ENCODE measurements at places on chromosomes 3 and 15. TPM values are rescaled to one million over a fixed set of nuclear protein-coding genes. Genes with fewer than 3 reads are reported as not detected.

DNA sequence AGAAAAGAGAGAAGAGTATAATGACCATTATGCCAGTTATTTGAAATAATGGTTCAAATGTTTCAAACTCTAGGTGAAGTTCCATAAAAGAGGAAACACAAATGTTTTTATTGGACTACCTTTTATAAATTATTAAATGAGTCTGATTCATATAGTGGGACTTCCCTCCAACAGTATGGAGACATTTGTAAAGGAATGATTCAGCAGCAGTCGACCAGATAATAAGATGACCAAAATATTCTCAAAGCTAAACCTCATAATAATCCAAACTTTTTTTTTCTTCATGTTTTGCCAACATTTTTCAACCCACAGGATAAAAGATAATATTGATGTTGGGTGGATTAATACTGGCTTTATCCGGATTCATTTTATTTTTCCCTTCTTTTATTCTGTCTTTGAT lies 18.8 kb downstream of the TIPARP start:
- peaks cover 17% of the 10 kb centered on the region for H3K36me3 ChIP-seq
- no peak for DNase-seq
- H3K27ac ChIP-seq: no peak overlapping the region
- H3K4me1 ChIP-seq: no peaks in the 10 kb centered on the region
- no peak overlapping the region for H3K4me3 ChIP-seq

DNA sequence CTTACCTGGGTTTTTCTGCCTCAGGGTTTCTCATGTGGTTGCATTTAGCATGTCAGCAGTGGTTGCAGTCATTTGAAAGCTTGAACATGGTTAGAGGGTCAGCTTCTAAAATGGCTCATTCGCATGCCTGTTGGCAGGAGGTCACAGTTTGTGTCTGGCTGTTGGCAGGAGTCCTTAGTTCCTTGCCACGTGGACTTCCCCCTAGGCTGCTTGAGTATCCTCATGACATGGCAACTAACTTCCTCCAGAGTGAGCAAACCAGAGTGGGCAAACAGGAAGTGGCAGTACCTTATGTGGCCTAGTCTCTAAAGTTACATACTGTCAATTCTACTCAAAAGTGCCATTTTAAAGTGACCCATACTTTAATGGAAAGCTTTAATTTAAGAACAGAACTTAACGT lies 3.4 kb upstream of the UNC13C start:
- no peaks in the 10 kb centered on the region for H3K27me3 ChIP-seq
- no peak overlapping the region for H3K4me3 ChIP-seq
- H3K27ac ChIP-seq: no peak overlapping the region
- no peaks in the 10 kb centered on the region for H3K4me1 ChIP-seq
- no peak for DNase-seq
- H3K36me3 ChIP-seq: no peaks in the 10 kb centered on the region

DNA sequence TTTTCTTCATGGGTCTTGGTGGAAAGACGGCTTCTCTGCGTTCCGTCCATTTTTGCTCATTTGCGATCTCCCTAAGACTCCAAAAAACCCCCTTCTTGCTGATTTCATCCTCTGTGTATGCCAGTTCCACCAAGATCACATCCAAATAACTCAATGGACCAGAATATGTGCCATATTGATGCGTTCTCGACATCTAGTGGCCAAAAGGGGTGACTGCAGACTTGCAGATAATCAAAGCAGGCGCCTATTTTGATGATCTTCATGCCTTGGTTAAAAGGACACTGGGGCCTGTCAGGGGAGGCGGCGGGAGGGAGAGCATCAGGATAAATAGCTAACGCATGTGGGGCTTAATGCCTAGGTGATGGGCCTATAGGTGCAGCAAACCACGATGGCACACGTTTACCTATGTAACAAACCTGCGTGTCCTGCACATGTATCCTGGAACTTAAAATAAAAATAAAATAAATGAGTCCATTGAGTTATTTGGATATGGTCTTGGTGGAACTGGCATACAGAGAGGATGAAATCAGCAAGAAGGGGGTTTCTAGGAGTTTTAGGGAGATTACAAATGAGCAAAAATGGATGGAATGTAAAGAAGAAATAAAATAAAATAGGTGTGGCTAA lies 104.2 kb upstream of the RAD18 start:
- H3K27me3 ChIP-seq: no peaks in the 10 kb centered on the region
- no peaks in the 10 kb centered on the region for H3K36me3 ChIP-seq
- no peak overlapping the region for H3K27ac ChIP-seq

DNA sequence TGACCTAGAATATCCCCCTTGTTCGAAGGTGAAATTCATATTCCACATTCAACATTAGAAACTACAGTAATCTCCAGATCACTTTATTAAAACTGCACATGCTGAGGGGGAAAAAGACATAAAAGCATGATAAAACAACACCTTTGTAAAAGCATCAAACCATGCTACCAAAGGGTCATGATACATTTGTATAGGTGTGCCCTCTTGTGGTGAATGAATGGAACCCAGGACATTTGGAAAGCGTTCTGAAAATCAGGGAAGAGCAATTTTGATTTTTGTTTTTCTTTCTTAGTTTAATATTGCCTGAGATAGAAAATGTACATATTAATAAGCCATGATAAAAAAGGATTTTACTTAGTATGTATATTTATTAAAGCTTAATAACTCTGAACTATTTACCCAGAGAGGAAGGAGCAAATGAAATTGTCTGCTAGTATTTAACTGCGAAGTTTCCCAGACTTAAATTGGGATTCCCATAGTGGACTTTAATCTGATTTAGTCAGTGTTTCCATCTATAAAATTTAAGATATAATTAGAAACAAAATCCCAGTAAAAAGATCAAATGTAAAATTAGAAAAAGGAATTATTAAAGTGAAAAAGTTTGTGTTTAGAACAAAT lies 105.8 kb upstream of the ARL6 start:
- H3K4me3 ChIP-seq: no peak overlapping the region
- H3K27me3 ChIP-seq: no peaks in the 10 kb centered on the region
- no peak overlapping the region for H3K27ac ChIP-seq

- H3K27me3 ChIP-seq: no peaks in the 10 kb centered on the region
- no peak overlapping the region for H3K4me3 ChIP-seq
- no peak for DNase-seq
- H3K36me3 ChIP-seq: no peaks in the 10 kb centered on the region
- no peaks in the 10 kb centered on the region for H3K4me1 ChIP-seq
Measured at GRCh38 chr3:71554649-71555048, 28.9 kb downstream of the FOXP1 start.

- H3K4me3 ChIP-seq: no peak overlapping the region
- H3K4me1 ChIP-seq: no peaks in the 10 kb centered on the region
- peaks cover 65% of the 10 kb centered on the region for H3K36me3 ChIP-seq
Measured at GRCh38 chr15:30953731-30954378, 37.6 kb downstream of the MTMR10 start.

DNA sequence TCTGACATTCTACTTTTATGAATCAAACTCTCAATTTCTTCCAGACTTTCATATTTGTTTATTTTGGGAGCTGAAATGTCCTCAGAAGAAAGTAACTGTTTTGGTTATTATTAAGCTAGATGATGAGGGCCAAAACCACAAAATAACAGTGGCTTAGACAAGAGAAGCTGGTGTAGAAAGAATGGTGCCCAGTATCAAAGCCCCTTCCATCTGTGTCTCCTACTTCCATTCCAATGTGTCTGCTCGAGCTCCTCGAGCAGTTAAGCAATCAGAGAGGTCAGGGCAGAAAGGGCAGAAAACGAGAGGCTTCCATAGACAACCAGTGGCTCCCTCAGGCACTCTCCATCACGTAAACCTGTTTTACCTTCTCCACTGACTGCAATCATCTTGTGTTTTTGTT lies 59.7 kb upstream of the MAGI1 start:
- H3K4me1 ChIP-seq: peaks cover 3% of the 10 kb centered on the region
- H3K27ac ChIP-seq: no peak overlapping the region
- H3K4me3 ChIP-seq: no peak overlapping the region
- no peaks in the 10 kb centered on the region for H3K36me3 ChIP-seq
- H3K27me3 ChIP-seq: no peaks in the 10 kb centered on the region

- DNase-seq: no peak
- H3K4me1 ChIP-seq: no peaks in the 10 kb centered on the region
- H3K36me3 ChIP-seq: no peaks in the 10 kb centered on the region
- no peak overlapping the region for H3K27ac ChIP-seq
- H3K4me3 ChIP-seq: no peak overlapping the region
- H3K27me3 ChIP-seq: no peaks in the 10 kb centered on the region
Measured at GRCh38 chr15:89975482-89976245, 25.5 kb upstream of the ZNF710 start.

- H3K4me1 ChIP-seq: no peaks in the 10 kb centered on the region
- no peak overlapping the region for H3K27ac ChIP-seq
Measured at GRCh38 chr3:81910244-81910852, 148.9 kb upstream of the GBE1 start.

DNA sequence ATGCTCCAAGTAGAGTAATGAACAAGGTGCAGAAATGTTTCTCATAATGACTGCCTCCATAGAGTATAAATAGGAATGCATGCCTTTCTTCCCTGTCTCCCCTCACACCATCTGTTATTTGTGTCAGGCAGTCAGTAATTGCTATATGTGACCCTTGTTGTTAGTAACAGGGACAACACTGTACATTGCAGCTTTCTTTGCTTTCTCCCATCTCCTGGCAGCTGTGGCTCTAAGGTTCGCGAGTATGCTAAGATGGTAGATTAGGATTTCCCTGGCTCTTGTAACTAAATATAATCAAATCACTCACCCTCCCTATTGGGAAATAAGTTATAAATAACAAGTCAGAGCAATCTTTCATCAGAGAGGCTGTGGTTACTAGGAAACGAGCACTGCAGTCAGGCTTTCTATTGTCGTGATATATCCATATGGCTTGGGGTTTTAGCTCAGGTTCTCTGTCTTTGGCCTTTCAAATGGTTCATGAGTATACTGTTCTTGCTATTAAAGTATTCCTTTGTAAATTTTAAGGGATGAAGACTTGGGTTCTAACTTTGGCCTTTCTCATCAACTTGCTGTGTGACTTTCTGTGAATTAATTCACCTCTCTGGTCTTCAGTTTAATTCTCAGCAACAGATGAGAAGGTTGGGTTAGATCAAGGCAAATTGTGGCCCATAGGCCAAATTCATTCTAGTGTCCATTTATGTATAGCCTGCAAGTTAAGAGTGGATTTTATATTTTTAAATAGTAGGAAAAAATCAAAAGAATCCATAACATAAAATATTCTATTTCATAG lies 8.1 kb upstream of the MINDY4B start:
- no peaks in the 10 kb centered on the region for H3K36me3 ChIP-seq
- no peak overlapping the region for H3K27ac ChIP-seq
- H3K4me3 ChIP-seq: no peak overlapping the region
- no peak for DNase-seq

DNA sequence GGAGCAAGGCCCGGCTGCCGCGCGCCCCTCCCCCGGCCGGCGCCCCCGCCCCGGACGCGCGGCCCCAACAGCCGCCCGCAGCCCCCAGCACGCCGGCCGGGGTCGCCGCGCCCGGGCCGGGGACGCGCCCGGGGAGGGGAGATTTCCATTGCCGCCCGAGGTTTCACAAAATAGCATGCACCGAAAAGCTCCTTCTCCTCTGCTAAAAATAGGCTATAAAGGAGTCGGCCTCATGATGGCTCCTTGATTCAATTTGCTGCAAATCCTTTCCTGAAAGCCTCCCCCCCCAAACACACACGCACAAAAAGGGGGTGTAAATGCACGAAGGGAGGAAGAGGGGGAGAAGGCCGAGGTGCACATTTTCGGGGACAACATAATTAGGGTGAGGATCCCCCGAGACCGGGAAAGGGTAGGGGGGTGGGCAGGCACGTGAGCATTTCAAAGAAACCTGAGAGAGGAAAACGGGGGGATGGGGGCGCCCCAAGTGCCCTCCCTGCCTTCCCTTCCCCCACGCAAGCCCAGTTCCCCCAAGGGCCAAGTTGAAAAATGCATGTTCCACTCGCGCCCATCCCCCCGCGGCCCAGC lies 734 bp downstream of the TBL1XR1 start:
- H3K27me3 ChIP-seq: no peaks in the 10 kb centered on the region
- no peak for DNase-seq
- H3K4me1 ChIP-seq: no peaks in the 10 kb centered on the region
- peak overlapping the region; percentile 96 for H3K27ac ChIP-seq

The RAB6B gene
- 0.75 TPM for total RNA-seq

Data from ascending aorta (tissue), 2 donors.